ENCODE measurements at places on chromosomes 11 and 22.

GRCh38 chr11:120186774-120187591 is 23.8 kb upstream of the OAF start:
- no peak for DNase-seq

DNA sequence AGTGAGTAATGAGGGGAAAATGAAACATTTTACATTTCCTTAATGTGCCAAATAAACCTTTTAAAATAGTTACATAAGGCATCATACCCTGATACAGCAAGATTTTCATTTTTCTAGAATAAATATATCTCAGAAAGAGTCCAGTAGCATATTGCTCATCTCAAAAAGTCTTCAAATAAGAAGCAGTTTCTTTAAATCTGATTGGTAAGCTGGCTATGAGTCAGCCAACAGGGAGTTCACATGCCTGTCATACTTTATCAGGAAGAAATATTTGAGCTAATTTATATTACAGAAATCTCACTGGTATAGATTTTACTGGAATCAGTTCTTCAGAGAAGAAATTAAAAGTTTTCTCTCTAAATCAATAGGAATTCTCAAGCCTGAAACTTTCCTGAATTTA is 258.1 kb downstream of the C11orf87 start:
- no peak for DNase-seq

- DNase-seq, result no peak
These were observed 123.6 kb downstream of the MED15 start for GRCh38 chr22:20630873-20631617.

DNA sequence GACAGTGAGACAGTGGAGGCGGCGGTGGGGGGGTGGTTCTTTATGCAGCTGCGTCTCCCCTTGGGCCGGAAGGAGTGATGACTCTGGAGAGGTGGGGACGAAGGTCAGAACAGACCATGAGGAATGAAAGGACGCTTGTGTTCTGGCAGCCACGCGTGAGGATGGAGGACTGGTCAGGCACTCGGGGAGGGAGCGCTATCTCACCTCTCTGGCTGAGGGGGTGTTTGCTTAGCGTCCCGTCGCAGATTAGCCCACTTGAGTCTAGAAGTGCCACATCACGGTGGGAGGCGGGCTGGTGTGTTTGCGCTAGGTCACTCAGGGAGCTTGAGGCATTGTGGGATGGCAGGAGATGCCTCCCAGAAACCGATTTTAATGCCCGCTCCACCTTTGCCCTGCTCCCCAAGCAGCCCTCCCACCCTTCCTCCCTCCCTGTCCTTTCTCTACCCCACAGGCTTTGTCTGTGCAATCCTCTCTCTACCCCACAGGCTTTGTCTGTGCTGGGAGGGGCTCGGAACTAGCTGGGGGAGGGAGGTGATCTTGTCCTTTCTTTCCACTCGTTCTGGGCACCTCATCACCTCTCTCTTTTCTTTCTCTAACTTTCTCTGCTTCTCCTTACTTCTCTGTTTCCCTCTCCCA is 97.8 kb downstream of the PKNOX2 start:
- no peak for DNase-seq

DNA sequence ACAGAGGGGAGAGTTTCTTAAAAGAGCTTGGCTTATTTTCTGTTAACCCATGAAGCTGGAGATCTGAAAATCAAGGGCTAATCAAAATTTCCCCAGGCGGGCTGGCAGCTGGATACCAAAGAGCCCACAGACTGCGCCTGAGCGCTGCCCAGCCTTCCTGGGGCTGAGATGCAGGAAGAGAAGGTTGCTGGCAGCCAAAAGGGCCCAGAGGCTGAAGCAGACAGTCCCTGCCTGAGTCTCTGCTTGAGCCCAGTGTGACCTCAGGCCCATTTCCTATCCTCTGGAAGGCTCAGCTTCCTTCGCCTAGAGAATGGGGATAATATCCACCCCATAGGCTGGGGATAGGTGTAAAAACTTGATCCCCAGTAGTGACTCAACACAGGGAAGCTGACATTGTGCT is 49.1 kb downstream of the ARRB1 start:
- no peak for DNase-seq

DNA sequence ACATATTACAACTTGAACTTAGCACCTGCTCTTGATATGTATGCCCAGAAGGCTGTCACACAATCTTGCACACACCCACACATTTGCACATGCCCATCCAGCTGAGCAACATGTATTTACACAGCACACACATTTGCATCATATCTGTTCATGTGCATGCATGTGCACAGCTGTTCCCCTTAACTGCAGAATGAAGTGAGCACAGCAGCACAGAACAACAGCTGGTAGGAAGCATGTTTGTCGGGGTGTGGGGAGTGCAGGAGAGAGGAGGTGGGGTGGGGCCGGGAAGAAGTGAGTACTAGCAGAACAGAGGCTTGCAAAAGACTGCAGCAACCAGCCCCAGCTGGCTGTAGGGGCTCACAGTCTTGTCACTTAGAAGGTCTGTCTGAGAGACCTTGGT is 296.5 kb downstream of the KIRREL3 start:
- DNase-seq, result no peak

DNA sequence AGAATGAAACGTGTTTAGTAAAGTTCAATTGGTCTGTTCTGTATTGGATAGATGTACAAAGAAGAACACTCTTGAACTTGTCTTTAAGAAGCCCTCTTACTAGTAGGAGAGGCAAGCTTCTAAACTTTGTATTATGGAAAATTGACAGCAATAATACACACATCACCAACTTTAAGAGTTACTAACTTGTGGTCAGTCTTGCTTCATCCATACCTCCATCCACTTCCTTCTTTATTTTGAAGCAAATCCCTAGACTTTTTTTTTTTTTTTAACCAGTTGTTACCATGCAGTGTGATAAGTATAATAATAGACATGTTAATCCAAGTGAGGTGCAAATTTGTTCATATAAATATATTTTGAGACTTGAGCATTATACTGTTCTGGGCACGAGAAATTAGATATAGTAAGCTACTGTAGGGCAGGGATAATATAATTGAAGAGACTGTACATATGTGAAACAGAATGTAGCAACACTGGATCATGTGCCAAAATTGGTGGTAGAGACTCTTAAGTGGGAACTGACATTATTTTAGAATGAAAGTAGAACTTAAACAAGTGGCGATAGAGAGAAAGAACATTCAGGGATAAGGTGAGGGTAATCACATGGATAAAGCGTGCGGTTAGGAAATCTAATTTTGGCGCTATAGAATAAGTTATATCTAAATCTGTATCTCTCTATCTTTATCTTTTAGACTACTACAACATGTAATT is 6.5 kb downstream of the FAR1 start:
- DNase-seq, result no peak

GRCh38 chr11:17257196-17257595 is 19.3 kb upstream of the NUCB2 start:
- no peak for DNase-seq

GRCh38 chr11:102810950-102811660 is 13.1 kb upstream of the MMP1 start:
- DNase-seq, result no peak

GRCh38 chr11:14584595-14584994 is 59.0 kb upstream of the PDE3B start:
- DNase-seq, result no peak

- no peak for DNase-seq
These were observed 7.5 kb upstream of the IL17RA start for GRCh38 chr22:17077255-17077654.

DNA sequence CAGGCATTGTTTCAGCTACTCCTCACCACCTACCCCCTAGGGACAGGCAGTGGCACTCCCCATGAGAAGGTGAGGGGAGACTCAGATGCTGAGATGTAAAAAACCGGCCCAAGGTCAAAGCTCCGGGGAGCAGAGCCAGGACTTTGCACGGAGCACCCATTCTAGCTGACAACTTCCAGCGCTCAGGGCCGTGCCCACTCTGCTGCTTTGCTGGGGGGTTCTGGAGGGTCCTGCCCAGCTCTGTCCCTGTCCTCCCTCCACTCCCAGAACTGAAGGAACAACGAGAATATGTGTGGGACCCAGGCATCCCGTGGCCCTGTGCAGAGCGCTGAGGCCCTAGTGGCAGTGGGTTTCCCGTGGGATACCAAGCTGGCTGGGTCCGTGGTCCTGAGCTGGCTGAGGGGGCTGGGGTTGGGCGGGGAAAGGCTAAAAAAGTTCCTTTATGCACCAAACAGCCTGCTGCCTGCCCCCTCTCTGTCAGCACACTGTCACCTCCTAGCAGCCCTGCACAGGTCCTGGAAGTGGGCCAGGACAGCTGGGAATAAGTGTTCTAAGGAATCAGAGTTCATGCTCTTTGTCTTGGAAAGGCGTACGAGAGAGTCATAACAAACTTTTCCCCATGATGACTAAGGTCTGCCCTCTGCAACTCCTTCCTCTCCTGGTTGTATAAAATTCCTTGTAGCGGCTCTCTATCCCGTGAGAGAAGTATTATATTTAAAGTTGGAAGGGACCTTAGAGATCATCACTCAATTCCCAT is 1.9 kb downstream of the MS4A10 start:
- no peak for DNase-seq

DNA sequence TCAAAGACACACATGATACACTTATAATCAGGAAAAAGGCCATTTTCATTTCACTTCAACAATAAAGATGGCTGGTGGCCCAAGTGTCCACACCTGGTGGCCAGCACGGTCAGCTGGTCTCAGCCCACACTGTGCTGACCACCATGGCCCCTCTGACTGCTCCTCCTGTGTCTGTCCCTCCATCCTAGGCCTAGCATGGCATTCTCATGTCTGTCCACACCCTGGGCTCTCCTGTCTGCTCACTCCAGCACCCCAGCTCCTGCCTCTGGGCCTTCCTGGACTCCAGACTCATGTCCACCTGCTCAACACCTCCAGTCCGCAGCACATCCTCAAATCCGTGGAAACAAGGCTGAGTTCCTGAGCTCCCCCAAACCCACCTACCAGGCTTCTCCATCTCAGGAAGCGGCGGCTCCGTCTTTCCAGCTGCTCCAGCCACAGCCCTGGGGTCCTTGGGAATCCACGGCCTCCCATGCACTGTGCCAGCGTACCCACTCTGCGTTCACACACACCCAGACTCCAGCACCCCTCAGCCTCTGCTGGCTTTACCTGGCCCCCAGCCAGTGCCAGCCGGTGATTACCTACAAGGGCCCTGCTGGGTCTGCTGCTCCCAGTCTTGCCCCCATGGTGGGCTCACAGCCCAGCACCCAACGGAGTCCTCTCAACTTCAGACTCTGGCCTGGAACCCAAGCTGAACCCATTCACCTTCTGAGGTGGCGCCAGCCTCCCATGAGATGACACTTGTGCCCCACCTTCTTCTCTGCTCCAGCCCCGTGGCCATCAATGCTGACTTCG is 13.9 kb downstream of the SIRT3 start:
- DNase-seq, result no peak

- DNase-seq, result peak; percentile 21
These were observed 5.5 kb downstream of the TTC28 start for GRCh38 chr22:28674121-28674563.

DNA sequence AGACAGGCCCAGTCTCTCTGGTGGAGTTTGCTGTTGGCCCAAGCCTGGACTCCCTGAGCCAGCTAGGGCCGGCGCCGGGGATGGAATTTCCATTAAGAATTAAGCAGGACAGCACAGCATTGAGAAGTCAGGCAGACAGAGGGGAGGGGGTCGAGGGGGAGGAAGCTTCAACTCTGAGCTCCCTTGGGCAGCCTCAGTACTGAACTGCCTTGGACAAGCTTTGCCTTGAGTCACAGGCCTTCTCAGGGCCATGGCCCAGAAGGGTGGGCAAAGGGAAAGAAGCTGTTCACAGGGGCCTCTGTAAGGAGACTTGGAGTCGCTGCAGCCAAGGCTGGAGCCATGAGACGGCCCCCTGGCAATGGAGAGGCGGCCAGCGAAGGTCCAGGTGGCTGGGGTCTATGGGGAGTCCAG is 2.6 kb upstream of the INSC start:
- no peak for DNase-seq

DNA sequence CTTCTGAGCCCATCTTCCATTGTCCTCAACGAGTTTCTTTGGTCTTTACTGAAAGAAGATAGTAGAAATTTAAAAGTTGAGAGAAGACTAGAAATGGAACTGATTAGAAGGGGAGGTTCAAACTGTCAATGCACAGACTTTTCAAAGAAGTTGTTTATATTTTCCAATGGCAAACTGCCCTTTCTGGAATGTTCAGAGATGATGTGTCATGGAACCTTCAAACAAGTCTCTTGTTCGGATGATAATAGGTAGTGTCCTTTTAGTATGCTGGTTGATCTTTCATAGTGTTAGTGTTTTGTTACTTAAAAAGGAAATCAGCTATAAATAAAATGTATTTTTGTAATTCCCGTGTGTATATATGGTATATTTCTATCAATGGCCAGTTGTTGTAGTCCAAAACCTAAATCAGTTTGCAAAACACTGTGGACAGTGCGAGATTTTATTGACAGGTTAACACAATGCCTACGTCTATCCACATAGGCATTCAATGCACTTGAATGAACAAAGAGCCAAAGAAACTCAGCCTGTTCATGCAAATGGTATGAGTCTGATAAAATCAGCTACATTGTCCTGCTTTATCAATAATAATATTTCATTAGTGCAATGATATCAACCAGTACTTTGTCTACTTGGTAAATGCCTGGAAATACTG is 30.9 kb downstream of the C11orf91 start:
- DNase-seq, result no peak

- no peak for DNase-seq
These were observed 16.5 kb downstream of the PARVG start for GRCh38 chr22:44197271-44197670.

- no peak for DNase-seq
These were observed 47.6 kb upstream of the PARVG start for GRCh38 chr22:44133161-44133560.

GRCh38 chr11:44574610-44575287 is 9.3 kb downstream of the CD82 start:
- no peak for DNase-seq

GRCh38 chr11:111549196-111549868 is 8.8 kb downstream of the LAYN start:
- no peak for DNase-seq

DNA sequence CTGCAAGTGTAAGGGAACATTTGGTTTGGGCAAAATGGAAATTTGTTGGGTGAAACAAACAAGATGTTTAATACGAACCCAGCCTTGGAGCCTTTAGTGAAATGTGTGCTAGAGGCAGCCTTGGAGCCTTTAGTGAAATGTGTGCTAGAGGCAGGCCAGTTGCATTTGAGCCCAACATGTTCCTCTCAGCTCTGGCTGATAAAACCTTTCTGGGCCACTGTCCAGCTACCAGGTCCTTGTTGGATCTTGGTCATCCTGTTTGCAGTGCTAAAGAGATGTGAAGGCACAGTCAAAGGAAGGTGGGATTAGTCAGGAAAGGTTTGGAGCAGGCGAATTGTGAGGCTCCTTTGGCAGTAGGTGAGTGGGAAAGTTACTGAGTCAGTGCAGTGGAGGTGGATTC is 48.9 kb downstream of the CEP164 start:
- no peak for DNase-seq

All from activated CD4-positive, alpha-beta T cell treated with anti-CD3 and anti-CD28 coated beads, Interleukin-2, amount 50 U/mL, for 1 hour (primary cell).